ENCODE measurements at places on chromosomes 16 and 17. TPM values are rescaled to one million over a fixed set of nuclear protein-coding genes. Genes with fewer than 3 reads are reported as not detected.

GRCh38 chr16:48559462-48560211, 50.3 kb downstream of the N4BP1 start:
- peaks cover 17% of the 10 kb centered on the region for H3K4me1 ChIP-seq
- H3K4me3 ChIP-seq = no peak overlapping the region

- H3K4me3 ChIP-seq = no peak overlapping the region
- H3K4me1 ChIP-seq = peaks cover 11% of the 10 kb centered on the region
- H3K27ac ChIP-seq = peak overlapping the region; percentile 96
- H3K27me3 ChIP-seq = no peaks in the 10 kb centered on the region
- DNase-seq = no peak
- peaks cover 34% of the 10 kb centered on the region for H3K36me3 ChIP-seq
Observed at GRCh38 chr17:75895370-75896155, 1.2 kb downstream of the TRIM65 start.

DNA sequence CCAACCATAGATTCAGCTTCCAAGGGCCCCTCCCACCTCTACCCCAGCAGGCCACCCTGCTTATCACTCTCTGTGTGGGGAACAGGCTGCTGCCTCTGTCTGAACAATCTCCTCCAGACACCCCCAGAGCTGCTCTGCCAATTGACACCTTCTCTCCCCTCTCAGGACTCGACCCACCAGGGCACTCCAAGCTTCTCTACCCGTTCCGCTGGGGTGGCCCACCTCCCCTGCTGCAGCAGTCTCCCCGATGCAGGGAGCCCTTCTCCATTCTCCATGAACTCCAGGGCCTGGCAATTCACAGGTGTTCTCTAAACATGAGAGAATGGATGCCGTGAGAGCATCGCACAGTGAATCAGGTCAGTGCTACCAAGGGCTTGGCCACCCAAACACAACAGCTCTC, 28.3 kb upstream of the FAAP100 start:
- H3K4me1 ChIP-seq = peaks cover 5% of the 10 kb centered on the region
- DNase-seq = no peak
- no peaks in the 10 kb centered on the region for H3K36me3 ChIP-seq
- H3K27me3 ChIP-seq = no peaks in the 10 kb centered on the region

- no peaks in the 10 kb centered on the region for H3K27me3 ChIP-seq
- H3K4me3 ChIP-seq = no peak overlapping the region
- no peaks in the 10 kb centered on the region for H3K36me3 ChIP-seq
- peak overlapping the region; percentile 79 for H3K27ac ChIP-seq
- peak; percentile 78 for DNase-seq
Observed at GRCh38 chr17:17935321-17936271, 36.6 kb downstream of the TOM1L2 start.

DNA sequence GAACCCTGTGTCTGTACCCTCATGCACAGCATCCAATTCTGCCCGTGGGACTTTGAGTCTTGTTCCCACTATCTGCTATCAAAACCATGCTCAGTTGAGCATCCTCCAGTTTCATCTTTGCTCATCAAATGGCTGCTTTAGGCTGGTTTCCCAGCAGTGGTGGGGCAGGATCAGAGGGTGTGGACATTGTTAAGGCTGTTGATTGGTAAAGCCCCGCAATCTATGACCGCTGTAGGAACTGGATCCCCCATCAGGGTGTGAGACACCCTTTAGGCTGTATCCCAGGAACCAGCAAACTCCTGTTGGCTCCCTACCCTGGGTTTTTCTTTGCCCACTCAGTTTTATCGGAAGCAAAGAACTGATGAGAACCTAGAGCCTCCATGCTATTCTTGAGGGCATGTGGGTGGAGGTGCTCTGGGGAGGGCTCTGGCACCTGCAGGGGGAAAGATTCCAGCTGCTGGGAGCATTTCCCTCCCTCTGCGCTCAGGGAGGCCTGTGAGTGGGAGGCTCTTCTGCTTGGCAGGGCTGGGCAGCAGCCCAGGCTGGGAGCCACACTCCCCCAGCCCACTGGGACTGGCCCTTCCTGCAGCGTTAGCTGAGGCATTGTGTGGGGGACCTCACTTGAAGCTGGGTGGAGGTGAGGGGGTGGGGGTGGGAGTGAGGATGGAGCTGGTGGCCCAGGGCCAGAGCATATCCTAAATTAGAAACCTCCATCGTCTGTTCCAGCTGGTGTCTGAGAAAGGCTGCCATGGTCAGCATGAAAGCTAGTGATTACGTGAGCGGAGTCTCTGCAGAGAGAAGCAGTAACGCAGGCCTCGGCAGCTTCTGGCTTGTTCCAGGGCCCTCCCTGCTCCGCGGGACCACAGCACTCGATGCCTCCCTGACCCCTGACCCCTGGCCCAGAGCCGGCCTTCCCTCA, 160.6 kb downstream of the IRF8 start:
- no peaks in the 10 kb centered on the region for H3K36me3 ChIP-seq
- no peak overlapping the region for H3K27ac ChIP-seq
- no peaks in the 10 kb centered on the region for H3K27me3 ChIP-seq

DNA sequence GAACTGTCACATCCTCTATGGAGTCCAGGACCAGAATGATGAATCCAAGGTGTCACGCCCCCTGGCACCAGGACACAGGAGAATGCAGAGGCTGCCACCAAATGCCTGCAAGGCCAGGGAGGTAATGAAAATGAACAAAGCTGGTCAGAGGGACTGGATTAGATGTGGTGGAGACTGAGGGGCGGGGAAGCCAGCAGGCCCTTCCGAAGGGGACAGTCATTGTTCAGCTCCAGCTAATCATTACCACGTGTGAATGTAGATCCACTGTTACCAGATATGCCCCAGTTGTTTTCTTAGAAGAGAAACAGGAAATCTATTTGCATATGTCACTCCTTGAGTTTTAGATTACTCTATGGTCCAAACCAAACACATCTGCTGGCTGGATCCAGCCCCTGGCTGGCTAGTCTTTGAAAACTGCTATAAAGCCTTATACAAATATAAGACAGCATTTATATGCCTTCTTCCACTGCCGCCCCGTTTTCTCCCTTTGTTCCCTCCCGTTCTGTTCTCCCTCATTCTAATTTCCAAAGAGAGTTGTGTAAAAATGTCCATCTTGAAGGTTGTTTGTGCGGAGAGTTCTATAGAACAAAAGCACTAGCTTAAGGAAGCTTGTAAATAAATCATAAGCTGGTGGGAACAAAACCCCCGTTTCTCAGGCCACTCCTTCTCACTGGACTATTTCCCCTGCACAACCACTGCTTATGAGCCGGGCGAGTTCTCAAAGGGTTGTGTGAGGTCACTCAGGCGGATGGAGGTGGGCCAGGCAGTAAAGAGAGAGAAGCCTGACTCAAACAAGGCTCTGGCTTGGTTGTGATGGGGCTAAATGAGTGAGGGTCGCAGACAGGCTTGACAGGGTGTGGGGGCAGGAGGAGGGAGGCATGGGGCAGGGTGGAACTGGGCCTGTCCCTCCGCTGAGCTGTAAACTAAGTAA, 14.2 kb downstream of the CRYM start:
- peak; percentile 81 for DNase-seq
- H3K27ac ChIP-seq = no peak overlapping the region
- H3K27me3 ChIP-seq = no peaks in the 10 kb centered on the region
- H3K4me3 ChIP-seq = no peak overlapping the region
- H3K4me1 ChIP-seq = no peaks in the 10 kb centered on the region

GRCh38 chr17:77849239-77849638, 109.3 kb upstream of the TNRC6C start:
- no peak for DNase-seq
- H3K27me3 ChIP-seq = no peaks in the 10 kb centered on the region
- H3K27ac ChIP-seq = no peak overlapping the region
- H3K36me3 ChIP-seq = no peaks in the 10 kb centered on the region

GRCh38 chr17:81676906-81677305, 6.7 kb downstream of the ARL16 start:
- H3K36me3 ChIP-seq = peaks cover 27% of the 10 kb centered on the region
- no peak overlapping the region for H3K27ac ChIP-seq
- H3K27me3 ChIP-seq = no peaks in the 10 kb centered on the region

DNA sequence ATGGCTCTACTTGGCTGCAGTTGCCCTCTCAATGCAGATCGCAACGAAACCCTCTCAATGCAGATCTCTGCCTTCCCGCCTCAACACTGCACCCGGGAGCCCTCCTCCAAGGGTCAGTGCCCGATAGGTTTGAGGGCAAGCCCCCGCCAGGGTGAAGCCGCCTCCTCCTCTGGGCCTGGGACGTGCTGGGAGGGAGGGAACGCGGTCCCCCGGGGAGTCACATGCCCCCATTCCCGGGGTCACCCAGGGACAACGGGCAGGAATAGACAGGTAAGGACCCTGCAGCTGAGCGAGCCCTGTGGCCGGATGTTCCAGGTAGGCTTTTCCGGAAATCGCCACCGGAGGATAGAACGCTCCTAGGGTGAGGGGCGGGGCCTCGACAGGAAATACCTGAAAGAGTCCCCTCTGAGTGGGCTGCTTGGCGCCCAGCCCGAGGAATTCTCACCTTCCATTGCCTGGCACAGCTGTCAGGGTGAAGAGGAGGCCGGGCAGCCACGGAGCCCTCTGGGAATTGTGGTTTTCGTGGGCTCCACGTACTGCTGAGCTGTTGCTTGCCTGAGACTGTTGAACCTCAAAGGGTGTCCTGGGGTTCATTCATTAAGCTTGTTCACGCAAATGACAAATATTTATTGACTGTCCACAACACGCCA, 12.8 kb downstream of the ZNF174 start:
- no peak for DNase-seq
- H3K27me3 ChIP-seq = no peaks in the 10 kb centered on the region
- no peak overlapping the region for H3K27ac ChIP-seq
- H3K36me3 ChIP-seq = no peaks in the 10 kb centered on the region
- H3K4me1 ChIP-seq = no peaks in the 10 kb centered on the region
- no peak overlapping the region for H3K4me3 ChIP-seq

- no peaks in the 10 kb centered on the region for H3K4me1 ChIP-seq
- H3K36me3 ChIP-seq = no peaks in the 10 kb centered on the region
- no peak overlapping the region for H3K4me3 ChIP-seq
- DNase-seq = no peak
Observed at GRCh38 chr17:45646288-45646988, 137.7 kb upstream of the CRHR1 start.

DNA sequence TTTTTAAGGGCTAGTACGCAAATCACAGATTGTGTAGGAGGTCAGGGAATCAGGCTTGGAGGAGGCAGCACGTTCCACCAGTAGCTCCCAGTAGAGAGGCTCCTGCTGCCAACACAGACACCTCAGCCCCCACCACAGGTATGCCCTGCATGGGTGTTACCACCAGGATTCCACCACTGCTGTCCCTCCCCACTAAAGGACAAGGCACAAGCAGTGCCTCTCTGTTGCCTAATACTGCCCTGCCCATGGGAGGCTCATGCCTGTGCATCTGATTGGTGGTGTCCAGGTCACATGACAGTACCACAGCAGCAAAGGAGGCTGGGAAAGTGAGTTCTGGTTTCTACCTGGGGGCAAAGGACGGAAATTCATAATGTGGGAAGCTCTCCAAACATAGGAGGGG, 33.6 kb upstream of the CACNG4 start:
- H3K4me1 ChIP-seq = no peaks in the 10 kb centered on the region
- no peaks in the 10 kb centered on the region for H3K36me3 ChIP-seq
- no peak for DNase-seq
- H3K4me3 ChIP-seq = no peak overlapping the region

GRCh38 chr17:77399319-77399957, 258.7 kb downstream of the SEC14L1 start:
- H3K27ac ChIP-seq = no peak overlapping the region
- DNase-seq = no peak
- peaks cover 51% of the 10 kb centered on the region for H3K4me1 ChIP-seq

DNA sequence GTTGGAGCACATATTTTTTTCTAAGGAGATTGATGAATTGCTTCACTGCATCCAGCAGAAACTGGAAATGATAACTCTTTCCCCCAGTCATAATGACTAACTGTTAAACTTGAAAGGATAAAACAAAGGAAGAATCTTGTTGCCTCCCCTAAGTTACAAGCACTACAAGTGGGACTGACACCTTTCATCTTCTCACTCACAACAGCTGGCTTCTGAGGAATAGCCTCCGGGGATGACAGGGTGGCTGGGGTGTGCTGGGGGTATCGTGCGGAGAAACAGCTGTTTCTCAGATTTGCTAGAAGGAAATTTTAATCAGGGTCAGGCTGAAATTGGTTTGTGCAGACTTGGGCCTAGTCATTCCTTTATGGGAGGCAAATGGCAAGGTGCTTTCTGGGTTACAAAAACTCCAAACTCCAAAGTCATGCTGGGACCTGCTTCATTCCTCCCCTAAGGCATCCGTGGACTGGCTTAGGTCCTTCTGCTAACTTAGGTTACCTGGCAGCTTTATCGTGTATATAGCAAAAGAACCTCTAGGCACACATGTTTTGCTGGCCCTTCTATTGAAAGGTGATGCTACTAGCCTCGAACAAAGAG, 557.2 kb downstream of the TOX3 start:
- H3K4me3 ChIP-seq = no peak overlapping the region
- H3K27me3 ChIP-seq = no peaks in the 10 kb centered on the region
- no peak overlapping the region for H3K27ac ChIP-seq
- H3K4me1 ChIP-seq = no peaks in the 10 kb centered on the region

DNA sequence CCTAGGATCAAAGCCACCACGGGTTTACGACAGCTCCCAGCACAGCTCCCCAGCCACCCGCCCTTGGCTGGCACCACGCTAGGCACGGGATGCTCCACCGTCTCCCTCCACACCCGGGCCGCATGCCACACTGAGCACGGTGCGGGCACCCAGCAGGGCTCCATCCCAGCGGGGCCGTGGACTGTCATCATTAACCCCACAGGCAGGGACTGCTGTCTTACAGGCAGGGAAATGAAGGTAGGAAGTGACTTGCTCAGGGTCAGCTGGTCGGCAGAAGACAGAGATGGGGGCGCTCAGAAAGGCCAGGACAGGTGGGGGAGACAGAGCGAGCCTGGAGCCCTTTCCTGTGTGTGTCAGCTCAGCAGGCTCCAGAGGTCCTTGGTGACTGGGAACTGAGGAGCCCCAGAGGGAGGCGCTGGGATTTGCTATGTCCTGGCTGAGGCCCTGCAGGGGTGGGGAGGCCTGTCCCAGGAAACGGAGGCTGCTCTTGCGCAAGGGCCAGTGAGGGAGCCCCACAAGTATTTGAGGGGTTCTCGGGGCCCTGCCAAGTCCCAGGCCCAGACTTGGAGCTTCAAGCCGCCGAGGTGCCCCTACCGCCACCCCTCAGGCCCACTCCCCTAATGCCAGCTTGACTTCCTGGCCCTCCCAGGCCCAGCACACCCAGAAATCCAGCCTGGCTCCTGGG, 3.2 kb downstream of the UBALD1 start:
- H3K27ac ChIP-seq = no peak overlapping the region
- DNase-seq = no peak
- no peaks in the 10 kb centered on the region for H3K36me3 ChIP-seq
- no peaks in the 10 kb centered on the region for H3K27me3 ChIP-seq
- no peak overlapping the region for H3K4me3 ChIP-seq

TPPP3 gene
- polyA plus RNA-seq = 22.7 TPM

CDH16 gene
- not detected for polyA plus RNA-seq

SHISA6 gene
- polyA plus RNA-seq = 0.57 TPM

HEATR9 gene
- polyA plus RNA-seq = 0.03 TPM

WSCD1 gene
- 2.1 TPM for polyA plus RNA-seq

CACNG1 gene
- not detected for polyA plus RNA-seq

TNK1 gene
- polyA plus RNA-seq = 3.9 TPM

ASGR1 gene
- polyA plus RNA-seq = 5.0 TPM

MT4 gene
- polyA plus RNA-seq = not detected

All from adrenal gland (tissue), 19 donors.